CD4-positive, alpha-beta T cell treated with Interferon alpha-2 for 1 hour (primary cell): ENCODE measurements at places on chromosomes 5 and 9.
A peak's percentile ranks its signal among the peaks of the same experiment; 100 is the strongest.

- no peak for DNase-seq
Observed at GRCh38 chr5:180043377-180043776, 28.2 kb downstream of the RNF130 start.

DNA sequence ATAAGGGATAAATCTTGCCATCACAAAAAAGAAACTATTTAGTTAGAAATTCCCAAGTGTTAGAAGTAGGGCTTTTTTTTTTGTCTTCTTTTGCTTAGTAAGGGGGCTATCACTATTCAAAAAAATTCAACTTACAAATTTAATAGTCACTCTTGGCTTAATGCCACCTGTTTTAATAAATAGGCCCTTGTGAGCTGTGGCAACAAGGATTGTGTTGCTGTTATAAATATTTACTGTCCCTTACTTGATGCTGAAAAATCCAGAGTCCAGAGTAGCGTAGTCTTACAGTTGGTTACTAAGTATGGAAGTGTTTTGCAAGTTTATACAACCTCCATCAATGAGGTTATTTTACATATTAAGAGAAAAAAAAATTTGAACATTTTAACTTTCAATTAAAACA is 21.4 kb upstream of the CEP78 start:
- no peak for DNase-seq

DNA sequence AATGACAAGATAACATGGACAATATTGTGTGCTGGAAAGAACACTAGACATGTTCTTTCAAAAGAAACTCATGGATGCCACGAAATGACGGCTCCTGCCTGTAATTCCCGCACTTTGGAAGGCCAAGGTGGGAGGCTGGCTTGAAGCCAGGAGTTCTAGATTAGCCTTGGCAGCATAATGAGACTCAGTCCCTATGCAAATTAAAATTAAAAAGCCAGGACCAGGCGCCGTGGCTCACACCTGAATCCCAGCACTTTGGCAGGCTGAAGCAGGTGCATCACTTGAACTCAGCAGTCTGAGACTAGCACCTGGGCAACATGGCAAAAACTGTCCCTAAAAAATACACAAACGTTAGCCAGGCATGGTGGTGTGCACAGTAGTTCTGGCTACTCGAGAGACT is 814.2 kb downstream of the BRINP1 start:
- no peak for DNase-seq

DNA sequence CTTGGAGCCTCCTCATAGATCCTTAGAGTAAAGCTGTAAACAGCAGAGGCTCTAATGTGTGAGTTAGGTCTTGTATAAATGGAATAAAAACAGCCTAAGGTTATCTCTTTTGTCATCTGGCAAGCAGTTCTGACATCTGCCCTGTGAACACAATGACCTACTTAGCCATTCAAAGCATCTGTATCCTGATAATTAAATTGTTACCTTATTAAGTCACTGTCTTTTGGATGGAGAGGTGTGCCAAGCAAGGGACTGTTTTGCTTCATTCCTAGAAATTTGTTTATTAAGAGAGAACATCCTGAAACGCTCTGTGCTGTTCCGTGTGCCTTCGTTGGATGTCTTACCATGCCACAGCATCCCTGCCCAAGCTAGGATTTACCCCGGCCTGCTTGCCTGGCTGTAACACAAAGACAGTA is 1.5 kb downstream of the LSM11 start:
- DNase-seq, result no peak

GRCh38 chr9:28435456-28435855 is 862.2 kb upstream of the C9orf72 start:
- no peak for DNase-seq

DNA sequence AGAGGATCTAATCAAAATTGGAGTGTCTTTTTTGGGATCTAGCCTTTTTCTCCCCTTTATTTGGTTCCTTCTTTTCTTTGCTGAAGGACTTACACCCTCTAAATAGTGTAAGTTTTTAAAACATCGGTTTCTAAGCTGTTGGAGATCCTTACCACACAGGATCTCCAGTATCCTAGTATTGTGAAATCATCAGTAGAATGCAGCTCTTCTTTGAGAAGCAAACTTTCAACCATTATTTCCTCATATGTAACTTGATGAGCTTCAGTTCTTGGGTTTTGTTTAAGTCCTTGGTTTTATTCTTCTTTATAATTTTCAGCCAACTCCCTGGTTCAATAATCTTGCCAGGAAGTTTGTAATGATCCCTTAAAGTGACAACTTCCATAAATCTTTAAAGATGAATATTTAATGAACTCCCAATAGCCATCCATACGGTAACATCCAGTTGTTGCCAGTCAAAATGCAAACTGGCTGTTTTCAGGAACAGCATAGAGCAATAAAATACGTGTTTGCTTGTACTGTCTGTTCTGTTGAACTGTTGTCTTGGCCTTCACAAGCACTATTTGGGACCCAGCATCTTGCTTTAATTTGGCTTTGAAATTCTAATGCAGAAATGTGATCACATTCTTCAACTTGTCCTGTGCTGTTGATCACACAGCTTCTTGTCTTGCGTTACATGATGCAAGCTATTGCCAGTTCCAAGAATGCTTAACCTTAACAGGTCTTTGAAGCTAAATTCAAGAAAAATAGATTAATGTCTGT is 34.8 kb upstream of the TTC23L start:
- no peak for DNase-seq

DNA sequence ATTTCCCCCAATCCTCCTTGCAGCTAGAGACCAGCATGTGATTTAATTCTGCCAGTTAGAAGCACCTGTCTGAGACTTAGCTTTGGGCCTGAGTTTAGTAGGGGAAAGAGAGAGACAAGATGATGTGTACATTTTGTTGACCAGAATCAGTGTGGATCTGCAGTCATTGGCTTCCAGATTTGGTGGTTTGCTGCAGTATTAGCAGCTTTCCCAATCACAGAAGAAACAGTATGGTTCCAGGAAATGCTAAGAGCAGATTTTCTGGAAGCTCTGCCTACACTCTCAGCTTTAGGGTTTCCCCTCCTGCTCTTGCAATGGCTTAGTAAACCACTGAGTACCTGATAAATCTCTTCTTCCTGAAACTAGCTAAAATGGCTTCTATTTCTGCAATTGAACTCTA is 48.8 kb upstream of the FREM1 start:
- no peak for DNase-seq

DNA sequence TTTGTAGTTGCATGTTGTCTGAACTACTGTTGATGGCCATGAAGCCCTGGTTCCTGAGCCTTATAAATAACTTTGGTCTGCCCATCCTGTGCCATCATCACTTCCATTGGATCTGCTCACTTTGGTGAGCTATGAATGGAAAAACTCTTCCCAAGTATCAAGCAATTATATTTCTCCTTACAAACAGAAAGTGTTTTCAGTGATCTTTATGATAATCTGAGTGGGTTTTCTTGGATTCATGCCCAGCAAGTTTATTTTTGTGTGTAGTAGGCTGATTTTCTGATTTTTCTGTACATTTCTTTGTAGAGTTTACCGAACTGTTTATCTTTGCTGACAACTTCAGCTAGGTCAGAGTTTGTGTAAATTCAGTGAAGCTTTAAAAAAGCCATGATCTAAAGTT is 31.0 kb downstream of the CAMK4 start:
- DNase-seq, result no peak

GRCh38 chr5:9207817-9208418 is 338.0 kb downstream of the SEMA5A start:
- peak; percentile 13 for DNase-seq

GRCh38 chr9:13942695-13943094 is 371.2 kb downstream of the NFIB start:
- no peak for DNase-seq

GRCh38 chr9:107614765-107615164 is 125.2 kb upstream of the KLF4 start:
- DNase-seq, result no peak

DNA sequence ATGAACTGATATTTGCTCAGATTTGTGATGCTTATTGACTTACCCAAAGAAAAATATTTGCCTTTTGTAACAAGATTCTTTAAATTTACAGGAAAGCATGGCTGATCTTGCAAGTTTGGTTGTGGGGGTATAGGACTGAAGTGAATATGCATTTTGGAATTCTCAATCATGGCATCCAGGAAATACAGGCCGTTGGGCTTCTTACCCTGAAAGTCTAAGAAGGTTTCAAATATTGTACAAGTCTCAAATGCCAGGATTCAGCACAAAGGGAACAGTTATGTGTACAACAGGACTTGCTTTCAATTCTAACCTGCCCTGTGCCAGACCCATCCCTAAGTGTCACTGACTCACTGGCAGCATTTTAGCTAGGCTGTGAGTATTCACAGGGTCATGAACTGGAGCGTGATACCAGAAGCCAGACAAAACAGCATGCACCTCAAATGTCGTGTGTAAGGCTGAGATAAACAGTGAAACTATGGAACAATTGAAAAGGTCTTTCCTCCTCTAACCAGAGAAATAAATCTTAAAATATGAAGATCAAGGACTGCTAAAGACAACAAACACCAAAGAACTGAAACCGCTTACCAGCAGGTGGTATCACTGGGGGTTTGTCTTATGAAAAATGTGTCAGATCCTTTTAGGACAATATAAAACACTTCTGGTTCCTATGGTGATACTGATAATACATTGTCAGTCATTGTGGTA is 168.6 kb upstream of the RGMB start:
- no peak for DNase-seq

DNA sequence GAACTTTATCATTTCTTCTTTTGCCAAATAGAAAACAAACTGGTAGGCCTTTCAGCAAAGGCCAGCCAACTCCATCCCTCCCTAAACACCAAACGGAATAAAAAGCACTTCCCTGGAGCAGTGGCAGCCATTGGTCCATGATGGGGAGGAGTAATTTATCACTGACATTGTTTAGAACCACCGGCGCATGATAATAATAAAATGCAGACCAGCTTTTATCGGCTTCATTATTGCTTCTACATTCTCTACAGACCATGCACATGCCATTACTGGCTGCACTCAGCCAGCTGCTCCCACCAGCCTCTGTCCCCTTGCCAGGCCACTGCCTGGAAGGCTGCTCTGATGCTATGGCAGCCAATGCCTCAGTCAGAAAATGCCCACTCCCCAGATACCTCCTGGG is 45.9 kb downstream of the ABCA1 start:
- DNase-seq, result no peak

DNA sequence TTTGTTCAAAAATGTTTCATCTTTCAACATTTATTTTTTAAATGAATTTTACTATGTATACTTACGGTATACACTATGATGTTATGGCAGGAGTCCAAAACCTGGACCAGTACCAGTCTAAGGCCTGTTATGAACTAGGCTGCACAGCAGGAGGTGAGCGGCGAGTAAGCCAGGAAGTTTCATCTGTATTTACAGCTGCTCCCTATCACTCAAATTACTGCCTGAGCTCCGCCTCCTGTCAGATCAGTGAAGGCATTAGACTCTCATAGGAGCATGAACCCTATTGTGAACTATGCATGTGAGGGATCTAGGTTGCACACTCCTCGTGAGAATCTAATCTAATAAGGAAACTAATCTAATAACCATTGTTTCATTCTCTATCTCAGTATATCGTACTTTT is 715.5 kb upstream of the PTPRD start:
- DNase-seq, result no peak

DNA sequence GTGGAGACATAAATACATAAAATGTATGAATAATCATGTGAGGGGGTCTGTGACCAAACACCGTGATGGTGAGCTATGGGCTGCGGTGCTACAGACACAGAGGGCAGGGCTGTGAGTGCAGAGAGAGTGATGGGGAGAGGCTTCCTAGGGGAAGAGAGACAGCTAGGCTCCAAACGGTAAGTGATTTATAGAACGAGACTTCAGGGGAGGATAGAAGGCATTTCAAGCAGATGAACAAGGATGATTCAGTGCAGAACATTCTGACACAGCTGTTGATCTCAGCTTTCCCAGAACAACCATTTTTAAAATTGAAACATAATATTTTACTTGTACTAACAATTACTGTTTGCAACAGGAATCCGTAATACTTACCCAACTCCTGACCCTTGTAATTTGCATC is 100.7 kb downstream of the GAS1 start:
- DNase-seq, result no peak

- no peak for DNase-seq
Observed at GRCh38 chr5:3601061-3601710, 5.6 kb downstream of the IRX1 start.

GRCh38 chr9:127225801-127226625 is 38.6 kb upstream of the GARNL3 start:
- DNase-seq, result no peak

DNA sequence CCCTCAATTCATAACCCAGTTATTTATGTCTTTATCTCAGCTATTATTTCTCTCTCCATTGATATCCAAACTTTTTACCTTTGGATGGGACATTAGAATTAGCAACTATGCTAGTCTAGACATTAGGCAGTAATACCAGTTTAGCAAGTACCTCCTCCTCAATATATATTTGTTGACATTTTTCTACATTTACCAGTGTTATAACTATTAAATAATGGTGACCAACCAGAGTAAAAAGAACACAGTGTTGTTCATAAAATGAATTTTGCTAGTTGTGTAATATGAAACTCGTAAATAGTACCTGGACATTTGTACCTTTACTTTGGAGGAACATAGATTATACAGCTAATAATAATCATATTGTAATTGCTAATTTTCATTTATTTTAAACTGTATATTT is 554.6 kb upstream of the CDH6 start:
- DNase-seq, result no peak

GRCh38 chr5:61626639-61627282 is 294.7 kb downstream of the ZSWIM6 start:
- no peak for DNase-seq

DNA sequence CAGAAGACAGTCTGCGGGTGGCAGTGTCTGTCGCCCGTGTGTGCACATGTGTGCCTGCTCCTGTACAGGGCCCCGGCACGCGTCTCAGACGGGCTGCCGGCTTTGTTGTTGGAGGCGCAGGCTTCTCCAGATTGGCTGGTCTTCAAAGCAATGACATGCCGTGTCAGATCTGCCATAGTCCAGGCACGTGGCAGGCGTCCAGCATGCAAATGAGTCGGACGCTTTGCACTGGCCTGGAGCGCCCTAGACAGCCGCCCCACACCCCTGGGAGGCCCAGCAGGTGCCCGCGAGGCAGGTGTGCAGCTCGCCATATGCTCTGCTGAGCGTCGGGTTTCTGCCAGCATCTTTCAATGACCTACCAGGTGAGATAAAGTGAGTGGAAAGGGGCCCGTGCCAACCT is 71.5 kb downstream of the GADD45G start:
- no peak for DNase-seq

DNA sequence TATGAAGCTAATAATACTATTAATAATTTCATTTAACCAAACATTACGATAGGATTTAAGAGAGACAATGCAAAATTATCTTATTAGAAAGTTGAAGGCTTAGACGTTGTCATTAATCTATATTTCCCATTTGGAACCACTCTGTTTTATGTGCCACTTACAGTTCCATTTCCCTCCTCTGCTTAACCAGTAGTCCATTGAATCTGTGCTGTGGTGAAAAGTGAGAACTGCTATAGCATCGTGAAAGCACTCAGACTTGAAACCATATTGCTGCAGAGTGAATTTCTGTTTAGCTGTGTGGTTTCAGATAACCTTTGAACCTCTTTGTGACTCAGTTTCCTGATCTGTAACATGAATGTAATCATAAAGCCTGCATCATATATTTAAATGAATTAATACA is 2304.5 kb downstream of the MAT2B start:
- DNase-seq, result no peak
